ENCODE measurements at places on chromosomes 1 and 21.
A peak's percentile ranks its signal among the peaks of the same experiment; 100 is the strongest.

GRCh38 chr1:238138059-238138626 is 247.4 kb upstream of the ZP4 start:
- no peak for DNase-seq

DNA sequence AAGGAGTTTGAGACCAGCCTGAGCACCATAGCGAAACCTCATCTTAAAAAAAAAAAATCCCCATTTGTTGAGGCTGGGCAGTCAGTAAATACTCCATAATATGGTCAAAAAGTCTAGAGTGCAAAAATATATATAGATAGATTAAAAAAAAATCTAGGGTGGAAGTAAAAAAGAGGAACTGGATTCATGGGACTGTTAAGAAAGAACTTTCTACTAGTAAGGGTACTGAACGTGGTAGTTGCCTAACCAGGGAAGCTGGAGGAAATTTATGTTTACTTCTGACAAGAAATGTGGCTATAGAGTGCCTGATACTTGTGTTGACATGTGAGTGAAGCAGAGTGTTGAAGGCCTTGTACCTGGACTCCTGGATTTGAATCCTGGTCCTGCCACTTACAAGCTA is 265.9 kb upstream of the FAM78B start:
- DNase-seq = no peak

- DNase-seq = no peak
These were observed 6.3 kb upstream of the ARID1A start for GRCh38 chr1:26689504-26689903.

- DNase-seq = no peak
These were observed 40.2 kb downstream of the FASLG start for GRCh38 chr1:172699111-172699510.

- DNase-seq = no peak
These were observed 8.1 kb upstream of the KRTAP21-3 start for GRCh38 chr21:30726726-30727125.

DNA sequence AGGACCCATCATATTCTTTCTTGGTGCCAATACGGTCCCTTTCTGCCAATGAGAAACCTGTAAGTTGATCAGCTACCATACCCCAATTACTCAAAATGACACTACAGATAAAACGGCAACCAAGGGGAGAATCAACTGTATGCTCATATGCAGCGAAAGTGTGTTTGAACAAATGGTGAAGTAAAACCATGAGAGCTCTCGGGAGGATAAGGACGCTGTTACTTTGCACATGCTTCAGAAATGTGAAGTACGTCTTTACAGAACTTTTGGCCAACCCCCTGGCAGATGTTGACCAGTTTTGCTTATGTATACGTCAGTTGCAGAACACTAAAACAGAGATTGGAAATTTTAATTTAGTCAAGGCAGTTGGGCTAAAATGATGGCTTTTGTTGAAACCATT is 79.6 kb downstream of the PROX1 start:
- DNase-seq = no peak

DNA sequence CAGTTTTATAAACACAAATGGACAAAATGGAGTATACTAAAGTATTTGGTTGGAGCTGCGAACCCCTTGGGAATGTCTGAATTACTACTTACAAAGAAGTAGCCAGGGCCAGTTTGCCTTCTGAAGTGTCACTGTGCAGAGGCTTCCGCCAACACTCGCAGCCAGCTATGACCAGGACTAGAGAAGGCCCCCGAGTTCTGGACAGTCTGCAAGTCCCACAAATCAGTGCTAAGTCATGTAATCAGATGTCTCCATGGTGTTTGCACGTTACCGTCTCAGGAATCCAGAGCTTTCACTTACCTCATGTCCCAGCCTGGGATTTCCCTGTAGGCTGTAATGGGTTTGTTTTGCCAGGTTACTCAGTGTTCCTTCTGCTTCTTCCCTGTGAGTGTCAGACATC is 106.6 kb upstream of the SPAG17 start:
- no peak for DNase-seq

GRCh38 chr1:236209185-236209584 is 66.8 kb downstream of the GPR137B start:
- no peak for DNase-seq

DNA sequence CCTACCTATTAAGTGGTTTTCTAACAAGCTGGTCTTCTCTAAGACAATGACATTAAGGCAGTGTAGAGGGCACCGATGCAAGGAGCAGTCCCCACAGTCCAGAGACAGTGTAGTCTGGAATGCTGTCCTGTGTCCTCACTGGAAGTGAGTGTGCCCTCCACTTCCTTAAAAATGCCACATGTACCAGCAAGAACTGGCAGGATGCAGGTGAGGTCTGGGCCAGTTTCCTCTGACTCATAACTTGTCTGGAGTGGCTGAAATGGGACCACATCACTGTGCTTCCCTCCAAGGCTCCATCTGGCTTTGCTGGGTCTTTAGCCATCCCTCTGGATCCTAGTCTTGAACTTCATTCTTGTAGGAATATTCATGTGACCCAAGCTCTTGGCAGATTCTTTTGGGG is 170.5 kb upstream of the KIAA0040 start:
- DNase-seq = no peak

DNA sequence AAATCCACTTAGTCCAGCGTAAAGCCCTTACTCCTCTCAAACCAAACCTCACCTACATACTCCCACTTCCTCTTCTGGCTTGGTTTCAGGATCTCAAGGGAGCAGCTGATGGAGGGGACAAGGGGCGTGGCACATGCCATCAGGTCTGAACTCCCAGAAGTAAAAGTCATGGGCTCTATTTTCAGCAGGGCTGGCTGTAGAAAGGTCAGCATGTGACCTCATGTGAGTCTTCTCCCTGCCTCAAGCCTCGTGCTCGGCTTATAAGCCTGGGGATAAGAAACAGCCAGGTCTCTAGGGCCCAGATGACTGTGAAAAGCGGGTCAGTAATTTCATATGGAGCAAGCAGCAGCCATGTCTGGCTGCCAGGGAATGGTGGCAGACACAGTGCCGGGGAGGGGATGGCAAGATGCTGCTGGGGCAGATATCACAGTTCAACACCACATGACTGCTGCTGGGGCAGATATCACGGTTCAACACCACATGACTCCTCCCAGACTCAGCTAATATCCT is 227.9 kb downstream of the KCNH1 start:
- DNase-seq = no peak

DNA sequence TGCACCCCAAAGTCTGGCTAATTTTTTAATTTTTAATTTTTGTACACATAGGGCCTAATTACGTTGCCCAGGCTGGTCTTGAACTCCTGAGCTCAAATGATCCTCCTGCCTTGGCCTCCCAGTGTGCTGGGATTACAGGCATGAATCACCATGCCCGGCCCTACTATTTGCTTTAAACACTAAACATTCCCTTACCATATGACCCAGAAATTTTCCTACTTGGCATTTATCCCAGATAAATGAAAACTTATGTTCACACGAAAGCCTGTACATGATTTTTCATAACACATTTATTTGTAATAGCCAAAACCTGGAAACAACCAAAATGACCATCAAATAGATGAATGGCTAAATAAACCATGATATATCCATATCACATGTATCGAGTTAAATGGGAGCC is 35.8 kb downstream of the NDUFS5 start:
- DNase-seq = no peak

DNA sequence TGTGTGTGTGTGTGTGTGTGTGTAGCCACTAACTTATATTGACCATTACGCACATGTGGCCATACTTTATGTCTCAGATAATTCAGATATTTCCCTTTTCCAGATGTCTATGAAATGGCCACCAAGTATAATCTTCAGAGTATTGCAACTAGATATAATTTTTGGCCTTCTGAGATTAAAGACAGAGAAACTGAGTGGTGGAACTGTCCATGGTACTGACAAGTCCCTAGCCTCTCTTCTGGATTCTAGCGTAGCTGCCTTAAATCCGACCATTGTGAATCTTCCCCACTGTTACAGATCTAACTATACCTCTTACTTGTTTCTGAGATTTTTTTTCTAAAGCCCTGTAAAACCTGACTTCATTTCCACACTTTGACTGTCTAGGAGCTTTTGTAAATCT is 100.0 kb upstream of the SERTAD4 start:
- no peak for DNase-seq

DNA sequence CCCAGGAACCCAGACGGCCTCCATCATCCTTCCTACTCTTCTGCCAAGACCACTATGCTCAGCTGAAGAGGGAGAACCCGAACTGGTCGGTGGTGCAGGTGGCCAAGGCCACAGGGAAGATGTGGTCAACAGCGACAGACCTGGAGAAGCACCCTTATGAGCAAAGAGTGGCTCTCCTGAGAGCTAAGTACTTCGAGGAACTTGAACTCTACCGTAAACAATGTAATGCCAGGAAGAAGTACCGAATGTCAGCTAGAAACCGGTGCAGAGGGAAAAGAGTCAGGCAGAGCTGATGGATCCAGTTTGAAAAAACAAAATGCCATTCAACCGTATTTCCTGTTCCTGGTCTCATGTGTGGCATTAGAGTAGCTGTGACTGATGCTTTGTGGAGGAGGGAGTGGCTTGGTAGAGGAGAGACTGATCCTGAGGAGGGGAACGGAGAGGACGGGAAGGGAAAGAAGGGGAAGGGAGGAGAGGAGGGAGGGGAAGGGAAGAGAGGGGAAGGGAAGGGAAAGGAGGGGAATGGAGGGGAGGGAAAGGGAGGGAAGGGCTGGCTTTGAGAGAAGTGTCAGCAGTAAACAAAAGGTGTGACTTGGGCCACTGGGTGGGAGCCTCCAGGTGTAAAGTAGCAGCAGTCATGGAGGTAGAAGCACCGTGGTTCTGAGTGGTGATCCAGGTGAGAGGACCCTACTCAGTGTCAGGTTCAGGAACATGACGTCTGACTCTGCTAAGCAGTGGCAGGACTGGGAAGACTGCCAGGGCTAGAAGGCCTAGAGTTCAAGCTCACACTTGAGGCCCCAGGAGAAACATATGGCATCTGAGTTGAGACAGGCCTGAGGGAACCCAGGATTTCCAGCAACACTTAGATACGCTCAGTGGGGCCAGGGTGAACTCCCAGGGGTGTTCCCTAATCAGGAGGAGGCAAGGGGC is 846 bp downstream of the HMGB4 start:
- no peak for DNase-seq

DNA sequence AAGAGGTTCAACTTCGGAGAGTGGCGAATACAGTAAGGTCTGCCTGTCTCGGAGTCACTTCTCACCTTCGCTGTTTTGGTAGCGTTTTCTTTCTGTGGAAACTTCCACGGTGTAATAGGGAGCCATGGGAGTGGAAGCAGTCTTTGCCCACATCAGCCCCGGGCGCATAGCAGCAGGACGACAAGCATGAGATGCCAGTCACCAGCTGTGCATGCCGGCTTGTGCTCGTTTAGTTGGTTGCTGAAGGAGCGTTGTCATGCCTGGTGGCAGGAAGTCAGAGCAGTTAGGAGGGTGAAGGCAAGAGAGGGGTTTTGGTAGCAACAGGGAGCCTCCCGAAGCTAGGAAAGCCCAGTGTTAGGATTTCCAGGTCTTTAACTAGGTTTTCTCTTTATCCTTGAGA is 58.8 kb downstream of the MRPS6 start:
- no peak for DNase-seq

DNA sequence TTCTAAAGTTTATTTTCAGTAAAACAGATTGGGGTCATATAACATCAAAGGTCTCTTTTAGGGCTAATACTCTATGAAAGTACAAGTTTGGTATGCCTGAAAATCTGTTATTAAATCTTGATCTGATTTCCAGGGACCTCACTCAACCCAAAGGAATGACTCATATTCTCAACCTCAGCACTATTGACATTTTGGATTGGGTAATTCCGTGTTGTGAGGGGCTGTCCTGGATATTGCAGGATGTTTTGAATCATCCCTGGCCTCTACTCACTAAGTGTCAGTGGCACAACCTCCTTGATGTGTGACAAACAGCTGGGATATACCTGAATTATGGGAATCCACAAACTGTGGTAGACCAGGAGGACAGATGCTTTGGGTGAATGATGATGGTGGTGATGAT is 51.5 kb upstream of the CYP2J2 start:
- no peak for DNase-seq

DNA sequence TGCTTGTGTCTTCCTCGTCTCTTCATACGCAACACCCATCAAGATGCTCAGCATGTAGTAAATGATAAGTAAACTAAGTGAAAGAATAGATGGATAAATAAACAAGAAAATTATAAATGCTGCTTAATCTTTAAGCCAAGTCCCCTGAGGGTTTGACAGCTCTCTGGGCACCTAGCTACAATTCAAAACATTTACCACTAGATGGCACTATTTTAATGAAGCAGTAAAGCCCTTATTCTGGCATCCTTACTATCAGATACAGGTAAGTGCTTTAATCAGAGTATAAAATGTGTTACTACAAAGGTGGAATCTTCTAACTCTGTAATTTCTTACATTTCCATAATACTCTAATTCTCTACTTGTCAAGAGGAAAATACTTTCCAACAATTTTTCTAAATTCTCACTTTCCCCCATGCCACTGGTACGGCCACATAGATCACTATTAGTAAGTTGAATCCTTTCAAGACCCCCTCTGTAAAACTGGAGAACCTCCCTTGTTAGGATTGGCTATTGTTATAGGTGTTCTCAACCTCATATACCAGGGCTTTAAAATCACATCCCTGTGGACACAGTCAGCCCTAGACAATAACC is 137.8 kb downstream of the BARHL2 start:
- DNase-seq = no peak

DNA sequence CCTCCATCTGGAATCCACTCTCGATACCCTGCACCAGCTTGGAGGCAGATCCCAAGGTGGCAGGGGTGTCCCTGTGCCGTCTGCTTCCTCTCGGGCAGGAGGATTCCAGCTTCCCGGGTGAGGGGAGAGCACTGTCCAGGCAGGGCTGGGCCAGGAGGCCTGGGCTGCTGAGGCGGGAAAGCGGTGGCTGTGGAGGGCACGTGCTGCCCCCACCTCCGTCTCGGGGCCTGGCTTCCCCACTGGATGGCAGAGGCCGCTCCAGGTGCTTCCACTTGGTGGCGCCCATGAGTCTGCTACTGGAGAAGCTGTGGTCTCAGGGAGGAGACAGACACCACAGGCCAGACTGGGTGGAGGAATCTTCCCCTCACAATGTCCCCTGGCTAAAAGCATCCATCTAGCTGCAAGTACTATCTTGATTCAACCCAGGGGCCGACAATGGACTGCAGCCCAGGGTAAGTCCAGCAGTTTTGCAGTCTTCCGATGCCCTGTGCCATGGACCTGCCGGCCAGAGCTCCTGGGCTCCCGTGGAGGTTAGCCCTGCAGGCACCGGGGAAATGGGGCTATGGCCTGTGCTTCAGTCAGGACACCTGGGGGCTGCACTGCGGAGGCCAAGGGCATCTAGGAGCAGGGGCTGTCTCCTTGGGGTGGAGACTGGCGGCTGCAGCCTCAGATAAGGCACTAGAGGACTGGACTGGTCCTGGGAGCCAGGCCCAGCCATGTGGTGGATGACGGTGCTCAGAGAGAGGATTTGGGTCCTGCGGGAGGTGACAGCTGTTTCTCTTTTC is 41.3 kb upstream of the EIF4G3 start:
- DNase-seq = peak; percentile 64

- no peak for DNase-seq
These were observed 66.1 kb upstream of the RHOU start for GRCh38 chr1:228669242-228669585.

GRCh38 chr1:65230731-65231481 is 78.4 kb upstream of the DNAJC6 start:
- DNase-seq = no peak
